ENCODE measurements at places on chromosomes 16 and 17.

- DNase-seq: no peak
These were observed 49.7 kb upstream of the SALL1 start for GRCh38 chr16:51200793-51201192.

- DNase-seq: no peak
These were observed 103.3 kb downstream of the GNAO1 start for GRCh38 chr16:56294579-56294978.

DNA sequence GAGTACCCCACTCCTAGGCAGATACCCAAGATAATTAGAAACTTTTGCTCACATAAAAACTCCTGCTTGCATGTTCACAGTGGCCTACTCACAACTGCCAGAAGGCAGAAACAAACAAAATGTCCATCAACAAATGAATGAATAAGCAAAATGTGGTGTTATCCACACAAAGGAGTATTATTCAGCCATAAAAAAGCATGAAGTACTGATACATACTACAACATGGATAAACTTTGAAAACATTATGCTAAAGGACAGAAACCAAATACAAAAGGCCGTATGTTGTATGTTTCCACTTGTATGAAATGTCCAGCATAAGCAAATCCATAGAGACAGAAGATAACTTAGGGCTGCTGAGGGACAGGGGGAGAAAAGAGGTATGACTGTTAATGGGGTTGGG lies 1.9 kb downstream of the HSDL1 start:
- DNase-seq: no peak

DNA sequence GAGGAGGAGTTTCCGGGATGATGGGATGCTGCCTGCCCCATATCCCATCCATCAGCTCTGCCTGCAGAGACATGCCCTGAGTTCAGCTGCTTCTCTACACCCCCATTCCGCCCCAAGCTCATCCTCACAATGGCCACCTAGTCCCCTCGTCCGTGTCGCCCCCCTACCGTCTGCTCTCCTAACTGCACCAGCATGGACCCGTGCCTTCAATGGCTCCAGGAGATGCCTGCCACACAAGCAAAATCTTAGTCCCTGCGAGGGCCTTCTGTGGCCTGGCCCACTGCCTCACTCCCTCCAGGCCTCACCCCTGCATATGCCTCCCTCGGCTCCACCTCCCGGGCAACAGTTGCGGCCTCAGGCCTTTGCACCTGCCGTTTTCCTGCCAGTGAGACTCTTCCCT lies 1.8 kb upstream of the TELO2 start:
- DNase-seq: no peak

GRCh38 chr16:22386976-22387375 lies 12.6 kb upstream of the CDR2 start:
- no peak for DNase-seq

GRCh38 chr17:27989046-27989445 lies 53.4 kb upstream of the NLK start:
- DNase-seq: no peak

Data from substantia nigra (tissue), 51 donors.